Activated CD4-positive, CD25-positive, alpha-beta regulatory T cell treated with anti-CD3 and anti-CD28 coated beads, Interleukin-2, amount 50 U/mL, for 16 hours (primary cell): ENCODE measurements at places on chromosomes 13 and 19.

DNA sequence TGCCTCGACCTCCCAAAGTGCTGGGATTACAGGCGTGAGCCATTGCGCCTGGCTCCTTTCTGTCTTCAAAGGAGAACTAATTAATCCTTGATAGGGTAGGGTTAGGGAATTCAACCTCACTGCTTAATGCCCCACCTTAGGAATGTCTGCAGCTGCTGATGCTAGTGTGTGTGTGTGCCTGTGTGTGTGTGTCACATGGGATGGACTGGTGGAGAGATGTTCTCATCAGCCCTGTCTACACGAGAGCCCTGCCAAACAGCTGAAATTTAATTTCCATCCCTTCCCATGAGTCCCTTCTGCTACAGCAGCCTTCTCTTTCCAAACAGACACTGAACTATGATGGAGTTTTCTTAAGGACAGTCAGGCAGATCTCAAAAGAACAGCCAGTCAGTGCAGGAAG, 46.5 kb upstream of the CLDN10 start:
- no peak for DNase-seq

- DNase-seq, result no peak
Measured at GRCh38 chr13:111614613-111615012, 294.2 kb downstream of the TEX29 start.

- no peak for DNase-seq
Measured at GRCh38 chr13:94415500-94416237, 63.8 kb downstream of the DCT start.

DNA sequence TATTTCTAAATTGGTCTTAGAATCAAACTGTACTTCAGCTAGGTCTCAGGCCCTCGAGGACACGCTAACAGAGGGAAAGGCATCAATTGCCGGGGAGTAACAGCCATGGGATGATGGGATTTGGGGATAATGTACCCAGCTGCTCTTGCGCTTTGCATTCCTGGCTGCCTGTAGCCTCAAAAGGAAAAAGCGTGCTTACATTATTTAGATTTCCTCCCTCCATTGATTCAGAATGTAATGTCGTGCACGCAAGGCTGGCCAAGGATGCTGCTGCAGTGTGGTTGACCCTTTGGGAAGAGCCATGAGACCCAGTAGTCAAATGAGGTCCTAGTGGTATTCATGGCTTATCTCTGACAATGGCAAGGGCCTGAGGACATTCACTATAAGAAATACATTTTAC, 95.1 kb downstream of the SLC7A1 start:
- DNase-seq, result no peak

DNA sequence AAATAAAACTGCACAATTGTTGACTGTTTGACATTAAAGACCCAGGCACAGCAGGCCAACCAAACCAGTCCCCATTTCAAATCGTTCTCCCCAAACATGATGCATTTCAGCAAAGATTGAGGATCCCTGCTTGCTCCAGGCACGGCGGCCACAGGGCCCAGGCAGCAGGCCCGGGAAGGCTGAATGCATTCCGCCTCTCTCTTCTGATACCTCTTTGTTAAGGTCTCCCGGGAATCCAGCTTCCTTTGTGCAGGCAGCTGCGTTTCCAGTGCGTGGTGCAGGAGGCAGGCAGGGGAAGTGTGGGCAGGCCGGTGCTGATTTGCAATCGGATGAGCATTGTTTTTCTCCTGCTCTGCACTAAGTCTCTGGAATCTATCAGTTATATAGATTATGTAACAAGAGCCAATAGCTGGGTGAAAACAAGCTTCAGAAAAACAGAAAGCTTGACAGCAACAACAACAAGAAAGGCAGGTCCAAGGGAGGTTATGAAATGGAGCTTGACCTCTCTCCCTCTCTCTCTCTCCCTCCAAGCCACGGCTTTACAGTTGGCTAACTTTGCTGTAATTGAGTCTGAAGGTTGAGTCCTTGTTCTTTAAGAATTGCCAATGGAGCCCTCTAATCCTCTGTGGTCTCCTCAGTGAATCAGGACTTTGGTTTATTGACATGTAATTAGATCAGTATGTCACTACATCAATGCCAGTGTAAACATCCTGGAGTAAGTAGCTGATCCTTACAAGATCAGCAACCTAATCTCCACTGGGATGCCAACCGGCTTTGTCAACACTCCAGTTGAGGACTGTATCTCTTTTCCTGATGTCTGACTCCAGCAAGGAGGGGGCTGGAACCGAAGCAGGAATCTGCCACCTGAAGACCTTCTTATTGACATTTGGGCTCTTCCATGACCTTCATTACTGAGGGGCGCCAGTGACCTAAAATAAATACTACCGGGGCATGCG, 338.0 kb downstream of the TEX29 start:
- DNase-seq, result no peak

GRCh38 chr19:13031917-13032623, 36.8 kb downstream of the NFIX start:
- DNase-seq, result no peak

DNA sequence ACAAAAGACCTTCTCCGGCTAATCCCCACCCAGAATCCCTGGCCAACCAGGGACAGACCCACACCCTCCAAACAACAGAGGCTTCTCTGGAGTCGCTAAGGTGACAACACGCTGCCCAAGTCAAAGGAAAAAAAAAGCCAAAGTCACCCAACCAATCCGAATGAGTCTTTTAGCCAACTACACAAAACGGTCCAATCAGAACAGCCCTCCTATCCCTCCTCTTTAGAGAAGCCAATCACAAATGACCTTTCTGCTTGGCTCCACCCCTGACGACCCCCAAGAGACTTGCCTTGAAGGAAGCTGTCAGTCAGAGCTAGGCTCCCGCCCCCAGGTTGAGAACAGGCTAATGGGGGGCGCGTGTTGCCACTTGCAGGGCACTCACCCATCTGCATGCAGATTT, 6.6 kb upstream of the FBXW9 start:
- no peak for DNase-seq

DNA sequence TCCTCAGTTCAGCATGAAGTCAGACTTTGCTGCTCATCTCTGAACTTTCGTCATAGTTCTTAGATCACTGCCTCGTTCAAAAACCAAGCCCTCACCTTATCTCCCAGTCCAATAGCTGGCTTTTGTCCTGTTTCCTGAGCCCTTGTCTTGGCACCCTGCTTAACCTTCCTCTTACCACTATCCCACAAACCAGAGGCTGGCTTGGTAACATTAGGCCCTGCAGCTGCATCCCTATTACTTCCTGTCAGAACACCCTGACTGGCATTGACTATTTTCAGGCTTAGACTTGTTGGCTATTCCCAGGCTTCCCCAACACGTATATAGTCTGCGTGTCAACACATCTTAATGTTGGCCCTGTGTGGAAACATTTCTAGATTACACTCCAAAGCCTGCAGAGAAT, 172.4 kb downstream of the VWA8 start:
- DNase-seq, result no peak

GRCh38 chr19:35727956-35728706, 10.3 kb downstream of the KMT2B start:
- DNase-seq, result no peak

DNA sequence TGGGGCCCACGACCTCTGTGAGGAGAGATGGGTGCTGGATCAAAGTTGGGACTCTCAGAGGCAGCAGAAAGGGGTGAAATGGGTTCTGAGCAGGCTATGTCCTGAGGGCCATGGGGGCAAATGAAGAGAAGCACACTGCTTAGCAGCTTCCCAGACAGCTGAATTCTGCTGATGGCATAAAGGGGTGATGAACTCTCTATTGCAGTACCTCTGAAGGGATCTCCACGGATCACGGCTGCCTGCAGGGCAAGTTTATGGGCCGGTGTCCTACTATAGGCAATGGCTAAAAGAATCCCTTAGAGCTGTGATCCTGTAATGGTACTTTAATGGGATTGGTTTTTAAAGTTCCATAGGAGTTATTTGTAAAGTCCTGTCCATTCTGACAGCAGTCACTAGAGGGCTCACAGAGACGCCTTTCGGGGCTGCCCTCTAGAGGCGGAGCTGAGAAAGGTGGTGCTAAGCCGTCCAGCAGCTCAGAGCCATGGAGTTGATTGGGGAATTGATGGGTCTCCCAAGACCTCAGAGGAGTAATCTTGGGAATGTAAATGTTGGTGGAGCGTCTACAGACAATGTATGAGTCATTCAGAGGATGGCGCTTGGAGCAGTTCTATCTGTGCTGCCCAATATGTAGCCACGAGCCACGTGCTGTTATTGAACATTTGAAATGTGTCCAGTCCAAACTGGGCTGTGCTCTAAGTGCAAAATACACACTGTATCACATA, 287.3 kb downstream of the COG6 start:
- DNase-seq, result peak; percentile 49

- peak; percentile 91 for DNase-seq
Measured at GRCh38 chr13:99501184-99501847, at the start of gene TM9SF2. Gene TM9SF2 (plus strand): TSS chr13:99501472. CDS start chr13:99501607, 135 bp downstream.

GRCh38 chr19:3151563-3152418, 16.0 kb downstream of the GNA15 start:
- no peak for DNase-seq

GRCh38 chr13:86909318-86909717, 761.9 kb upstream of the SLITRK5 start:
- no peak for DNase-seq

DNA sequence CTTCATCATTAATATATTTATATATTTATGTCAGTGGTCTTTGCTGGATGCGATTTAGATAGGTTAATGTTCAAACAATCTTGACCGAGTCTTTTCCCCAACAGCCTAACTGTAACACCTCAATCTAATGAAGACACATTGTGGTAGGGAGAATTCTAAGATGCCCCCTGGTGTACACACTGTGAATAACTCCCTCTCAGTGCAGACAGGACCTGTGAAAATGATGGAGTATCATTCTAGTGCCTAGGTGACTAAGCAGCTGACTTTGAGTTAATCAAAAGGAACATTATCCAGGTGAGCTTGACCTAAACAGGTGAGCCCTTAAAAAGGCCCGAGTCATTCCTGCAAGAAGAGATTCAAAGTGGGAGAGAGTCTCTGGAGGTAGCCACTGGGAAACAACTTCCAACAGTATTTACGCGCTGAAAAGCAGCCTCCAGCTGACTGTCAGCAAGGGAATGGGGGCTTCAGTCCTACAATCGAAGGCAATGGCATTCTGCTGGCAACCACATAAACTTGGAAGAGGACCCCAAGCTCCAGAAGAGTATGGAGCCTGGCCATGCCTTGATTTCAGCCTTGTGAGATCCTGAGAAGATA, 28.0 kb upstream of the KBTBD7 start:
- peak; percentile 32 for DNase-seq

DNA sequence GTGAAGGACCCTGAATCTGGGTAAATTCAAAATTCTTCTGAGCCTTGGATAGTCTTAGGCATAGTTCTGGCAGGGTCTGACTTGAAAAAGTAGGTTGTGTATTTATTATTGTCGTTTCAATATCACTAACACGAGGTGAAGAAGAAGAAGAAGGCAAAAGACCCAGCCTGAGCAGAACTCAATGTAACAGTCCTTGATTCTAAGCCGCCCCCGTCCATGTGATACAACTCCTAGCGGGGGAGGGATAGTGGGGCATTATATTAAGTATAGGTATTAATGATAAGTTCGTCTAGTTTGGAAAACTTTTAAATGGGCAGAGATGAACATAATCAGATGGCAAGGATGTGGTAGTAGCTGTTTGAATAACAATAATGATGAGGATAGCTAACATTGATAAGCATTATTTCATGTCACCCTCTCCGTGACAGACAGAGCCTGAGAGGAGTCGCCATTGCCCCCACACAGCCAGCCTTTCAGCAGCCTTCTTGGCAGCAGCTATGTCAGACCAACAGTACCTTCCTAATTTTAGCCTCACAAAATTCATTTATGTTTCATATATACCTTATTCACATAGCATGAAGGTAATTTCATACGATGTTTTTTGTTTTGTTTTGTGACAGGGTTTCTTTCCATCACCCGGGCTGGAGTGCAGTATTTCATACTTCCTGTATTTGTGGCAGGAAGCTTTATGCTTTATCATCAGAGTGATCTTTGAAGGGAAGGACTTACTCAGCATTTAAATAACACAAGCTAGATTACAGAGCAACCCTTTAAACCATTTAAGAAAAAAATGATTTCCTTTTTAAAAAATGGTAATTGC, 64.4 kb upstream of the NPAS1 start:
- peak; percentile 34 for DNase-seq

GRCh38 chr19:10271543-10272086, 695 bp downstream of the ICAM1 start:
- DNase-seq, result no peak

DNA sequence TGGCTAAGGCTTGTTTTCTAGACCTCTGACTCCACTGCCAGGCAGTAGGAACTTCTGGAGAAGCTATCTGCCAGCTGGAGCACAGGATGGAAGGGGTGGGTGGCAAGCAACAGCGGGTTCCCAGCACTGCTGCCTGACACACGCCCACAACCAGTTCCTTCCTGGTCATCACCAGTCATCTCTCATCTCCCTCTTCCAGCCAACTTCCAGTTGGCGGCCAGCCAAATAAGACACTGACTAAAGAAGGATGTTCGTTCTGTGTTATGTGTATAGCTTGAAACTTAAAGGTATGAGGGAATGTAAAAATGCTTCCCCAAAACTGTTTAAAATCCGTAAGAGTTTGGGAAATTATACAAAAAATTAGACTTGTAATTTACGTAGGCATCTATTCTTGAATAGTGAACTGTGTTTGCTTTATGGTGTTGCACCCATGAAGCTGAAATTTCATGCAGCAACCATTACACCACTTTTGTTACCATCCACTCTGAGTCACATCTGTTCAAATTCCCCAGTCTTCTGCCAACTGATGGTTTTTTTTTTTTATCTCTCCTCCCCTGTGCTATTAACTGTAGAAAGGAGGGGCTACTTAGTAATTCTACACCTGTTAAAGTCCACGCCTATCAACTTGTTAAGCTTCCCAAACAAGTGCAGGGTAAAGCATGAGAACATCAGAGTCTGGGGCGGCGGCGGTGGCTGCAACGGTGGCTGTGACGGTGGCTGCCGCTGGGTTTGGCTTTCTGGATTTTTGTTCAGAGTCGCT, 86.2 kb upstream of the FRY start:
- no peak for DNase-seq

- DNase-seq, result no peak
Measured at GRCh38 chr19:11322269-11323024, 17.0 kb downstream of the RAB3D start.

DNA sequence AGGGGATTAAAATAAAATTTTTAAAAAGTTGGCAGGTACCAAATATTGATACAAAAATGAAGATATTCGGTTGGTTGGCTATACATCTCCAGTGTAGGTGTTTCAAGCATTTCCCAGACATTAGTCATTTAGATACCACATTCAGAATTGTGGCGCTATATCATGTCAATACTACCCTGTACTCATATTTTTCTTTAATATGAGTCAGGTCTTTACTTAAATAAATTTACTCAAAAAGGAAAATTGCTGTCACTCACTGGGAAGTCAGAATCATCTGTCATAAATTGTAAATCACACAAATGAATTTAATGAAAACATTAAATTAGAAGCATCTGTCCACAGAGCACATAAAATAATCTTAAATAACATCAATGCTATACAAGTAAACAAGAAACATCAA, 134.2 kb downstream of the TSHZ3 start:
- no peak for DNase-seq

DNA sequence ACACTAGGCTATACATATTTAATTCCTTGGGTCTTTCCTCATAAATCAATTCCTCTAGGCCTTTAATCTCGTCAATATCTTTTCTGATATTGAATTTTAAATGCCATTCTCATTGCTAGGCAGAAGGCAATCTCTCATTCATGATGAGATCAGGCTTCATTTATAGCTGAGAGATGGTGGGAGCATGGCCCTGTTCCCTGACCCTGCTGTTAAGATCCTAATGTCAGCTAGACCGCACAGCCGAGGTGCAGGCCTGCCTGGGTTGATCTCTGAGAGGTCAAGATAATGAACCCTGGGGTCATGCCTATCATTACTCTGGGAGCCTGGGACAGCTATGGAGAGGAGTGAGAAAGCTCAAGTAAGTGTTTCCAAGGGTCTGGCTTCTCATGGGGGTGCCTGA, 253.8 kb downstream of the DNAJC15 start:
- DNase-seq, result no peak
